ENCODE measurements at places on chromosomes 16 and 17.

GRCh38 chr16:66004699-66005098 lies 361.8 kb upstream of the CDH5 start:
- DNase-seq, result no peak

DNA sequence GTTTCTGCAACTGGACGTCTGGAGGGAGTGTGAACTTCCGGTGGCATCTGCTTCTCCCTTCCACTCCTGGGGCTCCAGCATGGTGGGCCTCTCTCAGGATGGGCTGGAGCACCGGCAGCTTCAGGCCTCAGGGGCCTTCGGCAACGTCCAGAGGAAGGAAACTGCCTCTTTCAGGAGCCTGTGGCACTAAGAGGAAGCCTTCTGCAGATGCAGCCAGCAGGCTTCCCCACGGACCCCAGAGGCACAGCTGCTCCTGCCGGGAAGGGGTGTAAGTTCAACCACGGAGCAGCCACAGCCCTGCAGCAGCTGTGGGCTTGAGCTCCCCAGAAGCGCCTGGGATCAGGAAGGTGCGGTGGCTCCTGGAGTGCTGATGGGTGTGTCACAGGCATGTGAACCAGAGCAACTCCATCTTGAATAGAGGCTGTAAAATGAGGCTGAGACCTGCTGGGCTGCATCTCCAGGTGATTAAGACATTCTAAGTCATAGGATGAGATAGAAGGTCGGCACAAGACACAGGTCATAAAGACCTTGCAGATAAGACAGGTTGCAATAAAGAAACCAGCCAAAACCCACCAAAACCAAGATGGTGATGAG lies 50.8 kb upstream of the KLHDC4 start:
- no peak for DNase-seq

DNA sequence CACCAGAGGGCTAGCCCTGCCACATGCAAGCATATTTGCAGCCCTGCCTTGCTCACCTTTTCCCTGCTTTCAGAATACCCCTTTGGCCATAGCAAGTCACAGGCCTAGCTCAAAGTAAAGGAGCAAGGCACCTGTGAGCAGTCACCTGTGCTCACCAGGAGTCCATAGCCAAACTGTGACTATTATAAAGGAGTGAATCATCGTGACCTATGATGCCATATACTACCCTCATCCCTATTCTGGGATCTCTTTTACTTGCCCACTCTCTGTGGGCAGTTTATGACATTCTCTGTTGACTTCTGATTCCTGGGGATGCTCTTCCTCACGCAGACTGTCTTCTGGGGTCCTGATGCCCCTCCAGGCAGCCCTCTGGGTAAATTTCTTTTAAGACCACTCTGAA lies 200.5 kb upstream of the NLRP1 start:
- no peak for DNase-seq

DNA sequence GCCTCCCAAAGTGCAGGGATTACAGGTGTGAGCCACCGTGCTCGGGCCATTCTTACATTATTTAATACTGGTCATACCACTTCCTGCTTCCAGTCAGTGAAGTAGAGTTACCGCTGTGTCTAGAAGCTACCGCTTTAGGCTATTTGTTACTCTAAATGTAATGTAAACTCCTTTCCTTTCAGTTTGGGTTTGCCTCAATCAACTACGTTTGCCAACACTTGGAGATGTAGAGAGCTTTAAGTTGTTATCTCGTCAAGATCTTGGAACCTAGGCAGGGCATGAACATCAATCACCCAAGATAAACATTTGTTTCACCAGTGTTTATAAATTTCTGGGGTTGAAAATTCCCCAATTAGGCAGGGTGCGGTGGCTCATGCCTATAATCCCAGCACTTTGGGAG lies 275.9 kb downstream of the STX8 start:
- no peak for DNase-seq

GRCh38 chr17:1999557-2000251 lies 25.4 kb downstream of the RTN4RL1 start:
- no peak for DNase-seq

DNA sequence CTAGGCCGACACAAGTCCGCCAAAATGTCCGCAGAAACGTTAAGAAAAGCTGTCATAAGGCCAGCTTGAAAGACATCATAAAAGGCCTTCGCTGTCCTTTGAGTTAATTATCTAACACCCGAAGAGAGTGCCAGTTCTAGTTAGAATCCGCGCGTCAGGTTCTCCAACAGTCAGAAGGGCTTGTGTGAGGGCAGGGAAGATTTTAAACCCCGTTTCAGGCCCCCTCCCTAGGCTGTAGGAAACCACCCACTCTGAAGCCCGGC lies 729 bp upstream of the CLTC start:
- DNase-seq, result no peak

DNA sequence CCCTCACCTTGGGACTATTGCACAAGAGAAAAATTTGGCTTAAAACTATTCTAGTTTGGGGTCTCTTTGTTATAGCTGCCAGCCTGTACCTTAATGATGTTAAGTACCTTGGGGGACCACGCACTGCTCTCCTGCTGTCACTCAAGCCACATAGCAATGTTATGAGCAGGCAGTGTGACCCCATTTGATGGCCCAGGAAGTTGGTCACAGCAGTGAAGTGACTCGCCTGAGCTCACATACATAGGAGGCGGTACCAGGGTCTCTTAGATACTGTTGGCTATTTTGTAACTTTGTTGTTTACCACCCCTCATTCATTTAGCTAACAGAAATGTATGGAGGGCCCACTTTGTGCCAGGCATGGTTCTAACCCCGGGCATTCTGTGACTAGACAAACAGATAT lies 16.4 kb downstream of the KCNG4 start:
- no peak for DNase-seq

- DNase-seq, result no peak
Observed at GRCh38 chr17:48051706-48052486, 3.7 kb downstream of the NFE2L1 start.

- no peak for DNase-seq
Observed at GRCh38 chr16:24499193-24499814, 40.1 kb upstream of the RBBP6 start.

GRCh38 chr17:13351046-13351445 lies 250.7 kb downstream of the HS3ST3A1 start:
- no peak for DNase-seq

GRCh38 chr17:57597531-57598453 lies 147.3 kb downstream of the CCDC182 start:
- DNase-seq, result peak; percentile 57

- DNase-seq, result no peak
Observed at GRCh38 chr16:94918-95265, 16.9 kb downstream of the MPG start.

GRCh38 chr16:77116856-77117255 lies 74.1 kb upstream of the MON1B start:
- no peak for DNase-seq

DNA sequence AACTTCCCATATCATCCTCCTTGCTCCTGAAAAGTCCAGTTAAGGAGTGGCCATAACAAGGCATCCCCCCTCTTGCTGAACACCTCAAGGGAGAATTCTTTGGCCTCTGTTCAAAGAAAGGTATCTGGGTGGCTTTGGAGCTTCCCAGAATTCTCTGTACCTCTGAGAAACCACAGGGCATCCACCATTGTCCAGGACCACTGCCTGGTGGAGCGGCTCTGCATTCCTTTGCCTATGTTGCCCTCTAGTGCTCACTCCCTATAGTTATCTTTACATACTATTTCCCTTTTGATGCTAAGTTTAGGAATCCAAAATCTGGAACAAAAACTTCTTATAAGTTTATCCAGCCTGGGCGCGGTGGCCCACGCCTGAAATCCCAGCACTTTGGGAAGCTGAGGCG lies 30.3 kb downstream of the CHD9NB start:
- no peak for DNase-seq

DNA sequence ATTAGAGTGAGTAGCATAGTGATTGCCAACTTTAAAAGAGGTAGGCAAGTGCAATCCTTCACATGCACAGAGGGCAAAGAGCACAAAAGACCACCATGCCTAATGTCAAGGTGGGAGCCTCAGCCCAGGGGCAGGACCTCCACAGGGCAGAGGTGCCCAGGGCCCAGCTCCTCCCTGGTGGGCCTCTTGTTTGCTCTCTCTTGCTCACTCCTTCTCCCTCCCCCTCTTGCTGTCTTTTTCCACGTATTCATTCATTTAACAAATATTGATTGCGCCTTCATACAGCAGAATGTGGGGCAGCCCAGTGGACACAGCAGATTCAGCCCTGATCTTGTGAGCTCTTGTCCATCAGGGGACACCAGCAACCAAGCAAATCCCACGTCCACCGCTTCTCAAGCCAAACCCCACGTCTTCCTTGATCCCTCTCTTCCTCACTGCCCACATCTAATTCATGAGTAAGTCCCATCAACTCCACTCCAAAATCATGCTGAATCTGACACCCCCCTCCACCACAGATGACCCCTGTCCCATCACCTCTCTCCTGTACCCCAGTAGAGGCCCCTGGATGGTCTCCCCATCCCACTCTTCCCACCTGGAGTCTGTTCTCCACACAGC lies 44.1 kb upstream of the RPL38 start:
- no peak for DNase-seq

DNA sequence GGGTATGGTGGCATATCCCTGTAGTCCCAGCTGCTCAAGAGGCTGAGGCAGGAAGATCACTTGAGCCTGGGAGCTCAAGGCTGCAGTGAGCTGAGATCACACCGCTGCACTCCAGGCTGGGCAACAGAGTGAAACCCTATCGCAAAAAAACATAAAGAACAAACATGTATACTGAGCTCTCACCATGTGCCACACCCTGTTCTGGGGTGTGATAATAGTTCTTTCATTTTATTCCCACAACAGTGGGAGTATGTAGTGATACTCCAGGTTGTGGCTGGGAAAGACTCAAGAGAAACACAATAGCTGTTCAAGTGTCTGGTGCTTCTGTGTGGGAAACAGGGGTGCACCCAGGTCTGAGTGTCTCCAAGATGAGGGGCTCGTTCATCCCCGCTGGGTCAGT lies 90.7 kb downstream of the SOCS1 start:
- no peak for DNase-seq

- DNase-seq, result no peak
Observed at GRCh38 chr17:39132192-39132610, 19.2 kb downstream of the PLXDC1 start.

GRCh38 chr17:2485543-2485942 lies 26.1 kb downstream of the METTL16 start:
- no peak for DNase-seq
